Activated effector memory CD4-positive, alpha-beta T cell treated with anti-CD3 and anti-CD28 coated beads, Interleukin-2, amount 50 U/mL, for 16 hours (primary cell): ENCODE measurements at places on chromosomes 16 and 17.

- peak; percentile 82 for DNase-seq
Observed at GRCh38 chr16:57601801-57602478, 26.5 kb upstream of the ADGRG1 start.

- DNase-seq, result no peak
Observed at GRCh38 chr16:75319513-75320411, 68.3 kb upstream of the BCAR1 start.

- no peak for DNase-seq
Observed at GRCh38 chr16:719815-720446, 1.0 kb upstream of the ANTKMT start.

- no peak for DNase-seq
Observed at GRCh38 chr17:6691546-6691945, 21.6 kb downstream of the SLC13A5 start.

DNA sequence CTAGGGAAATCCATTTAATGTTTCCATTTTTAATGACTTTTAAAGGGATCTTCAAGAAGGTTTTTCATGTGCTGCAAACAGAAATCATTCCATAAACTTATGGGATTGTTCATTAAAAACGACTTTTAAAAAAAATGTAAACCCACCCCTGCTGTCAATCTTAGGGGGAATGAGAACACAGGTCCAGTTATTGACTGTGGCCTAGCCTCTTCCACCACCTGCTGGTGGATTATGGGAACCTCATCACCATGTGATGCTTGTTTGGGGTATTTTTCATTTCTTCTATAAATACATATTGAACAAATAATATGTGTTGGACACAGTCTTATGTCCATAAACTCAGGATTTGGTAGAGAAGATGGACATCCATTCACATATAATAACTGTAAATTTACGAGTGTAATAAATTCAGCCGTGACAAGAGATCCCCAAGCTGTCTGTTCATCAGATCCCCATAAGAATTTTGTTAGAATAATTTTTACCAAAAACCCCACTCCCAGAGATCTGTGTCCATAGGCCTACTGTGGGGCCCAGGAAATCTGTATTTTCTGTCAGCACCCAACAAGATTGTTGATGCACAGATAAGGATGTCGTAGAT is 42.0 kb upstream of the TMC5 start:
- DNase-seq, result no peak

- no peak for DNase-seq
Observed at GRCh38 chr16:46832757-46833459, 1.9 kb upstream of the C16orf87 start.

- no peak for DNase-seq
Observed at GRCh38 chr16:15492091-15492740, 57.8 kb downstream of the BMERB1 start.

GRCh38 chr16:57899771-57900661 is 70.9 kb downstream of the CNGB1 start:
- DNase-seq, result peak; percentile 91

- DNase-seq, result peak; percentile 87
Observed at GRCh38 chr17:8935191-8935590, 30.3 kb downstream of the PIK3R5 start.

GRCh38 chr16:64773184-64773583 is 348.7 kb downstream of the CDH11 start:
- DNase-seq, result no peak

DNA sequence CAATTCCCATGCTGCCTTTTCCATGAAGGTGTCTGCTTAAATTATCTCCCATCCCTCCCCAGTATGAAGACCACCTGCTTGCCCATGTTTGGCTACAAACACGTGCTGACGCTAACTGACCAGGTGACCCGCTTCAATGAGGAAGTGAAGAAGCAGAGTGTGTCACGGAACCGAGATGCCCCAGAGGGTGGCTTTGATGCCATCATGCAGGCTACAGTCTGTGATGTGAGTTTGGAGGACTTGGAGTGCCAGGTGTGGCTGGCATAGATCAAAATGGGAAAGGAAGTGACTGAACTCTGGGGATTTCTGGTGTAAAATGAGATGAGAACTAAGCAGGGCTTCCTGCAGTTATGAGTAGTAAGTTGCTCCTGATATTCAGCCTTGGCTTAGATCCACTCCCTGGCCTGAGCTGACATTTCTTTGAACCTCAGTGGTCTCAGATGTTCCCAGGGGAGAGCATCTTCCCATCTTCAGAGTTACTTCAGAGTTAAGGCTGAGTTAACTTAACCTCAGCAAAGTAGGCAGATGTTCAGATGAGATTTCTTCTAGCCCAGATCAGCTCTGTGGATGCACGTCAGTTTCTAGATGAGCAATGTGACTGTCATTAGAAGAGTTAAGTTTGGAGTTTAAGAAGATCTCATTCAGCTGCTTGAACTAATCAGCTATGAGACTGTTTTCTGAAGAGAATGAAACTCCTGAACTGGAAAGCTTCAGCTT is 32.7 kb downstream of the ITGB3 start:
- no peak for DNase-seq

DNA sequence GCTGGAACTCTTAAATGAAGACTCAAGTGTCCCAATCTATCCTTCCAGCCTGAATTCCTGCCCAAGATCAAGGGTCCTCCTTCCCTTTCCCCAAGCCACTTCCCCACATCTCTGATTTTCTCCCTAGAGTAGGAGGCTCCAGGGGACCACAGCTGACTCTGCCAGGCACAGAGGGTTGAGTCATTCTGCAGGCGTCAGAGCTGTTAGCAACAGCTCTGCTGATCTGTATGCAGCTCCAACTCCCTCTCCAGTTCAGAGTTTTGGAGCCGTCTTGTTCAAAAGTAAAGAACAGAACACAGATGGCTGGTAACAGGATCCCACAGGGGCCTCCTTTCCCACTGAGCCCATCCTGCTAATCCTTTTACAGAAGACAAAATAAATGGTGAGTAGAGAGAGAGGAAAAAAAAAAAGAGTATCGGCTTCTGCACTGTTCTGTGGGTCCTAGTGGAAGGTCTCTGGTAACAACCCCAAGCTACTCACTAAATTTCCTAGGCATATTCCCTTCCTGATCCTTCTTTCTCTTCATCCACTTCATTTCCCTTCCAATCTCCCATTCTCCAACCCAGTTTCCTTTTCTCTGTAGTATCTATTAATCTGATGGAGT is 13.4 kb upstream of the TAOK1 start:
- no peak for DNase-seq

- no peak for DNase-seq
Observed at GRCh38 chr17:21535686-21536375, 156.5 kb upstream of the KCNJ18 start.

GRCh38 chr17:8965394-8966168 is at the start of gene PIK3R5:
Gene PIK3R5, minus strand, starts transcription at chr17:8965707. Its CDS starts 54,213 bp downstream, at chr17:8911494.
- peak; percentile 92 for DNase-seq

DNA sequence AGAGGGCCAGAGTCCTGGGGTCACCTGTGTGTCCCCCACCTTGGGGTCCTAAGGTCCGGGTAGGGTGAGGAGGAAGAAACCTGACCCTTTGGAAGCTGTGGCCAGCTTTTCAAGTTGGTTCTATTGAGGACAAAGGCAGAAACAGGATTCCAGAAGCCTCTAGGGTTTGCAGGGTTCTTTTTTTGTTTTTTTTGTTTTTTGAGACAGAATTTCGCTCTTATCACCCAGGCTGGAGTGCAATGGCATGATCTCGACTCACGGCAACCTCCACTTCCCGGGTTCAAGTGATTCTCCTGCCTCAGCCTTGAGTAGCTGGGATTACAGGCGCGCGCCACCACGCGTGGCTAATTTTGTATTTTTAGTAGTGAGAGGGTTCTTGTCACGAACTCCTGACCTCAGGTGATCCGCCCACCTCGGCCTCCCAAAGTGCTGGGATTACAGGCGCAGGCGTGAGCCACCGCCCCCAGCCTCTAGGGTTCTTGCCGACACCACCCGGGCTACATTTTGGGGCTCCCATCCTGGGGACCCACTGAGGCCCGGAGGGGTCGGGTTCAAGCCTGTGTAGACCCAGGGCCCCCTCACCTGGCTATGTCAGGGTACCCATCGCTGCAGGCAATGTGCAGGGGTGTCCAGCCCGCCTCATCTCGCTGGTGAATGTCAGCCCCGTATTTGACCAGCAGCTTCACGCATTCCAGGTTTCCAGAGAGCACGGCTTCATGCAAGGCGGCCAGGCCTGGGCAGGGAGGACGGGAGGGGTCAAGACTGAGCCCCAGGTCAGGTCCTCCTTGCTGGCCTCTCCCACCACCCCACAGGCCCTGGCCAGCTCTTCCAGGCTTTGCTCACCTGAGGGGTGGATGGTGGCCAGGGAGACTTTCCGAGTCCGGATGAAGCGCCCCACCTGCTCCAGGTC is 674 bp downstream of the PPP1R27 start:
- DNase-seq, result no peak

GRCh38 chr17:43645765-43646481 is 15.8 kb downstream of the MEOX1 start:
- peak; percentile 64 for DNase-seq

- DNase-seq, result peak; percentile 87
Observed at GRCh38 chr17:47205419-47205963, 3.7 kb upstream of the MYL4 start.

DNA sequence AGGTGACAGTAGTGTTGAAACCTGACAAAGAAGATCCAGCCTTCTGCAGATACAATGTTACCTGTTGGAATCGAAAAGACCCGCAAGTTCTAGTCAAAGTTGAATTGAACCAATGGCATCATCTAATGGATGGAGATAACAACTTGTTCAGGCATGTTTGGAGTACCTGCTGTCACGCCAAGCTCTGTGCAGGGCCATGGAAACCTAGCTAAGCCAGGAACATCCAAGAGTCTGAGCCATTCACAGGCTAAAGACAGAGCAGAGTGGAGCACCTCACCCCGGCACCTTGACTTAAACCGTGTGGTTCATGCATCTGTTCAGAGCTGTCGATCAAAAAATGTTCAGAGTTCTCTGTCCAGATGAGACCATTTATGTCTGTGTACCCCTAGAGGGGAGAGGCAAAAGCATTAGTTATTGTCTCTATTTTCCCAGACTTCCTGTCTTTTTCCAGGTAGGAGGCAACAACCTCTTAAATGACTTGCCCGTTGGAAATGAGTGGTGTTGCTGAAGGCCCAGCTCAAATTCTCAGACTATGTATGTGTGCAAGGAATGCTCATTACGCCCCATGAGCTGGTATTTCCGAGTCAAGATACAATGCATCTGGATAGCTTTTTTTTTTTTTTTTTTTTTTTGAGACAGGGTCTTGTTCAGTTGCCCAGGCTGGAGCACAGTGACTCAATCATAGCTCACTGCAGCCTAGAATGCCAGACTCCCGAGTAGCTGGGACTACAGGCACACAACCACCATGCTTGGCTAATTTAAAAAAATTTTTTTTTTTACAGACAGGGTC is 44.9 kb upstream of the XYLT1 start:
- no peak for DNase-seq

- no peak for DNase-seq
Observed at GRCh38 chr17:19702217-19702641, 14.2 kb downstream of the SLC47A2 start.

DNA sequence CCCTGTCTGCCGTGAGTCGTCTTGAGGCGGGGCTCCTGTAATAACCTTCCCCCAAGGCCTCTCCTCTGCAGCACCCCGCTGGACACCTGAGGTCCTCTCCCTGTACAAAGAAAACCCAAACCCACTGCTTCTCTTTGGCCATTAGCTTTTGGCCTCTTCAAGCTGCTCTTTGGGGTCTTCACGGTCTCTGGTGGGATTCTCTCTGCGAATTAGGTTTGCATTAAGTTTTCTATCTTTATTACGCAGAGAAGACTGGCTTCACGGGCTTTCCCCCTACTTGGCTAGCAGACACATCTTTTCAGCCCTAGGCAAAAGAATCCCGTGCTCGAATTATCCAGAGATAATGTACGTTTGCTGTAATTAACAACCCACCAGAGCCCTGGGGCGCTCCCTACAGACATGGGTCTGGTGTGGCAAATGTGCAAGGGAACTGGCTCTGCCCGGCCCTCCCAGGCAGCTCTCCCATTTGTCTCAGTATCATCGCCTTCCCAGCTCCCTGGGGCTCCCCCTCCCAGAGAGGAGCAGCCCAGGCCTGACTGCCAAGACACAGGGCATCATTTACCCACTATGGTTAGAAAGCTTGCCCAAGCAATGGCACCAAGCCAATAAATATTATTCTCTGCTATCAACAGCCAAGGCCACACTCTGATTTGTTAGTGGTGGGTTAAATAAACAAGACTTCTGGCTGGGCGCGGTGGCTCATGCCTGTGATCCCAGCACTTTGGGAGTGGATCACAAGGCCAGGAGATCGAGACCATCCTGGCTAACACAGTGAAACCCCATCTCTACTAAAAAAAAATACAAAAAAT is 24.7 kb upstream of the KLHDC4 start:
- no peak for DNase-seq

DNA sequence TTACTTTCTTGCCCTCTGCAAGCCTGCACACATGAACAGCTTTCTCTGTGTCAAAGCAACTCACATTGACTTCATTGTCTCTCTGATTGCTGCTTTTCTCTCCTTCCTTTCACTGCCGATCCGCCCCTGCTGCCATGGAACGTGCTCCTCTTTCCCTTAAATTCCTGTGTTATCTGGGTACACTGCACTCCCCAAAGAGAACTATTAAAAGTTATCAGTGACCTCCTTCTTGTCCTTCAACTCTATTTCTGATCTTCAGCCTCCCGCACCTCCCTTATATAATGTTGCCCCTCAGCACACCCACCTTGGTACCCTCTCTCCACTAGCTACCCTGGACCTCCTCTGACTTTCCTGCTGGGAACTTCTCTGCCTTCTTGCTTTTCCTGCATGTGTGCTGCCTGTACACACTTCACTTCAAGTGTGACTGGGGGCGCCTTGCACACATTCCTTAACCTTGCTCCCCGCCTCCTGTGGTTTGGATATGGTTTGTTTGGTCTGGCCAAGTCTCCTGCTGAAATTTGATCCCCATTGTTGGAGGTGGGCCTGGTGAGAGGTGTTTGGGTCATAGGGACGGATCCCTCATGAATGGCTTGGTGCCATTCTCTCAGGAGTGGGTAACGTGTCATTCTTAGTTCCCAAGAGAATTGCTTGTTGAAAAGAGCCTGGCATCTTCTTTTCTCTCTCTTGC is 26.7 kb upstream of the PMP22 start:
- no peak for DNase-seq

DNA sequence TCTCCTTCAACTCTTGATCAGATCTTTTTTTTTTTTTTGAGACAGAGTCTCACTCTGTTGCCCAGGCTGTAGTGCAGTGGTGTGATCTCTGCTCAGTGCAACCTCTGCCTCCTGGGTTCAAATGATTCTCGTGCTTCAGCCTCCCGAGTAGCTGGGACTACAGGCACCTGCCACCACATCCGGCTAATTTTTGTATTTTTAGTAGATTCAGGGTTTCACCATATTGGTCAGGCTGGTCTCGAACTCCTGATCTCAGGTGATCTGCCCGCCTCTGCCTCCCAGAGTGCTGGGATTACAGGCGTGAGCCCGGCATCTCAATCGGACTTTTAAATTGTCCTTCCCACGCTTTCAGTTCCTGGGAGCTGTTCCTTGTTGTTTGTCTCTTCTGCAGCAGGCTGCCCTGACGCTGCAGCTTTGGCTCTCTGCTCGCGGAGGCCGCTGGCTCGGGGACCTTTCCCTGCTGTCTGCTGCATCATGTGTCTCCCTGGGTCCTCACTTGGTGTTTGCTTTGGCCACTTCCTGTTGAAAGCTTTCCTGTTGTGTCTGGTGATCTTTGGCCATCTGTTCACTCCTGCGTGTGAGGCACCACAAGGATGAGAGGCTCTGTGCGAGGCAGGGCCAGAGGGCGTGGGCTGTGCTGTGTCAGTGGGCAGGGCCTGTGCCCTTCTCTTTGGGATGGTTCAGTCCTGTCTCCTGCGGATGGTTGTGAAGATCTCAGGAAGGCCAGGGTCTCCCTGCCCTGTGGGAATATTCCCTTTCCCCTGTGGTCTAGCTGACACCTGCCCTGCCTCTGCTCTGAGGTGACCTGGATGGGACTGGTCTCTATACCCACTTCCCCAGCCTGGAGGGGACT is 18.4 kb upstream of the CAPN15 start:
- no peak for DNase-seq

GRCh38 chr16:66204756-66205155 is 161.7 kb upstream of the CDH5 start:
- no peak for DNase-seq
